Activated CD4-positive, alpha-beta T cell treated with anti-CD3 and anti-CD28 coated beads, Interleukin-2, amount 50 U/mL, for 4 hours (primary cell): ENCODE measurements at places on chromosomes 5 and 9.
A peak's percentile ranks its signal among the peaks of the same experiment; 100 is the strongest.

DNA sequence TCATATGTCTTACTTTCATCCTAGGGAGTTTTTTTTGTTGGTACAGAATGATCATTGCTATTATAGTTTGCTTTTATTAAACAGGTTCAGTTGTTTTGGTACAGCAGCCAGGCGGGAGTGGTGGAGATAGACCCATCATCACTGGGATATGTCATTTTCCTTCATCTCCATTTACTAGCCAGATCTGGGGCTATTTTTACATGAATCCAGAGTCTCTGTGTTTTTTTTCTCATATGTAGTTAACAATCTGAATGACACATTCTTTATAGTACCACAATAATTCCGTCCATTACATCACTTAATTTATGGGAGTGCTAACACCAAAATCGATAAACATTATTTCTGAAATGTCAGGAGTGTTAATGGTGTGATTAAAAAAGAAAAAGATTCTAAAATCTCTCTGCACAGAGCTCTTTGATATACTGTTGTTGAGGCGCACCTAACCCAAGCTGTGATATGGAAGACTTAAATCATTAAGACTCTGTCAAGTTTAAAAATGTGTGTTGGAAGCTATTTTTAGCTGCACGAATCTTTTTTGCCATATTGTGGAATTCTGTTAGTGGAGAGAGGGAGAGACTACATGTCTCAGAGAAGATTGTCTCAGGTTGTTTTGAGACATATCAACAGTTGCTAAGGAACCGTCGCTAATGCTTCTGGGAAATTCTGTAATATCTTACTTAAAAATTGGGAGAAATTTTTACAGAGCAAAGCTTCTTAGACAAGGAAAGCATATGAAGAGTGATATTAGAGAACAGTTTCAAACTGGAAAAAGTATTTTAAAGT lies 59.6 kb downstream of the RPS23 start:
- no peak for DNase-seq

DNA sequence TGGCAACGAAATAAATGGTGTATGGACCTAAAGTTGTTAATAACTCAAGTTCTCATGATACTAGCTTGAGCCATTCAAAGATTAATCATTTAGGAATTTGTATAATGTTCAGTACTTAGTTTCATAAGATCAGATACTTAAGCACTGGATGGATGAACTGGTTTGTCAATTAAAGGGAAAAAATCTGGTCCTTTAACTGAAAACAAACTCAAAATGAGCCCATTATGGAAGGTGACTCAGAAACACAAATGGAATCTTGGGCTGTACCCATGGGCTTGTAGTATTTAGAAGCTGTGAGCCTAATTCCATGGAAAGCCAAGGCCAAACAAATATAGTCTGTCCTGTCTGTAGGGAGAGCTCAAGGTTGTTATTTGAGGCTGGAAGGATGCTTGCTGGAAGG lies 27.6 kb upstream of the ADRB2 start:
- DNase-seq: no peak

DNA sequence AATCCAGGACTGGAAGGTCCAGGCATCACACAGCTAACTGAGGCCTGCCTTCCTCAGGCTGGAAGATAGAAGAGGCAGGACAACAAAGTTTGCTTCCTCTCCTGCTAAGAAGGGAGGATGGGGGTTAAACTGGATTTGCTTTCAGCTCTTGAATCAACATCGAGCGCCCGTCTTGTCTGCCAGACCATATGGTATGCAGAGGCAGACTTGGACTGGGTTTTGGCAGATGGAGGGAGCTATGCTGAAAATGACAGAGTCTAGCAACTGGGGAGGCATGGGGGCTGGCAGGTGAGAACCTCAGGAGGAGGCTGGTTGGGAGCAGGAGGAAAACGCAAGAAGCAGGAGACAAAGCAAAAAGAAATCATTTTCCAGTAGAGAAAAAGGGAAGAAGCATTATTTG lies 289.5 kb upstream of the IL12B start:
- DNase-seq: no peak

- DNase-seq: no peak
Measured at GRCh38 chr5:154312576-154312975, 122.0 kb downstream of the GALNT10 start.

- DNase-seq: no peak
Measured at GRCh38 chr5:19771174-19771835, 216.7 kb downstream of the CDH18 start.

DNA sequence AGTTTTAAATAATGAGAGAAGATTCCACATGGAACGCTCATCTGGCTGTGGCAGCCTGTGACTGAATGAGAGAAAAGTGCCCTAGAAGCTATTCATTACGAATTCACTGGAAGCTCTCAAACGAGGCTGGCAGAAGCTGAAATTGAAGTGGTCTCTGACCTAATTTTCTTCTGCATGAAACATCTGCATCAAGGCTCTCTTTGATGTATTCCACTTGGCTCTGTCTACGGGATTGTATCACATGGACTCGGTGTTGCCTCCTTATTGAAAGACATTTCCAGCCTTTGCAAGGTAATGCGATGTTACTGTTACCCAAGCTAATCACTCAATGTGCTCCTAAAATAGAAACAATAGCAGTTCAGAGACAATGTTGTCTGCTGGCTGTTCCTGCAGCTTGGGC lies 246.9 kb upstream of the ZNF462 start:
- DNase-seq: no peak

DNA sequence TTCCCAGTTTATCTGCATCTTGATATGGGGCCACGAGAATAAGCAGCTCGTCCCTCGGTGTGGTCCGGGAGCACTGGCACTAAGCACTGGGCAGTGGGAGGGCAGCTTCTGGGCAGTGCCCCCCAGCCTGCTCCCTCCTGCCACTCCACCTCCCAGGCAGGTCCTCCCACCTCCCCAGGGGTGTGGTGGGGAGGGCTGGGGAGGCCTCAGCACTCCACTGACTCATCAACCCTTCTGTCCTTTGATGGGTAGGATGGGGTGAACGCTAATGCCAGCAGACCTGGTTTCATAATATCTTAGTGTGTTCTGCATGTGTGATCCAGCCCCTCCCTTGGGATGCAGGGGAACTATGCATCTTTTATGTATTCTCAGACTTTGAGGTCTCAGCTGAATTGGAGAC lies 62.2 kb upstream of the GNE start:
- no peak for DNase-seq

GRCh38 chr5:127697894-127698600 lies 5.1 kb upstream of the CCDC192 start:
- DNase-seq: no peak

DNA sequence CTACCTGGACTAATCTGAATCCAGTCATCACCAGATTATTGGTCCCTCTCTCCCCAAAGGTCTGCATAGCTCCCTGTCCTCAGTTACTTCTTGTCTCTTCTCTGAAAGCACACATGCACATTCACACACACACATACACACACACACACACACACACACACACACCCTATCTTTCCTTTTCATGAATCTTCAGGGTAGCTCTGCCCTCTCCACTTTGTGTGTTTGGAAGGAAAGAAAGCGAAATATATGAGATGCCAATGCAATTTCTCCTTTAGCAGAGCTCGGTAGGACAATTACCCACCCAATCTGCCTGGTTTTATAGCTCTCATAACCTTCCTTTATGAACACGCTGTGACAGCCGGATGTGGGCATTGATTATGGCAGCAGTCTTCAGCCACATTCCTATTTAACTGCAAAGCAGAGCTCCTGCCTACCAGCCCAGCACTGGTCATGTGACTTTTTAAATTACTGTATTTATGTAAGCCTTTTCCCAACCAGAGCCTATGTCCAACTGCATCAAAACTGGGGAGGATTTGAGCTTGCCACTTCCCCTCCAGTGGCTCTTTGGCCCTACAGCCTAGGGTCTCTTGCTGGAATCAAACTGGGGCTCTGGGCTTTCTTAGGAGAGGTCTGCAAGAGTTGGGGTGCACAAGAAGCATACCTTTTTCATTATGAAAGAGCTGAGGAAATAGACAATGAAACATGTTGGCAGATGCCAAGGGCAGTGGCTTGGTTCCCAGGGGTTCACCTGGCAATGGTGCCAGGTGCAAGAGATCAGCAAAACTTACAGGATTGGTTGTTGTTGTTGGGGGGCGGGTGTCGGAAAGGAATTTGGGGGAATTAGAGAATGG lies 20.8 kb upstream of the MATR3 start:
- no peak for DNase-seq

- DNase-seq: no peak
Measured at GRCh38 chr5:174839196-174839595, 114.8 kb downstream of the MSX2 start.

DNA sequence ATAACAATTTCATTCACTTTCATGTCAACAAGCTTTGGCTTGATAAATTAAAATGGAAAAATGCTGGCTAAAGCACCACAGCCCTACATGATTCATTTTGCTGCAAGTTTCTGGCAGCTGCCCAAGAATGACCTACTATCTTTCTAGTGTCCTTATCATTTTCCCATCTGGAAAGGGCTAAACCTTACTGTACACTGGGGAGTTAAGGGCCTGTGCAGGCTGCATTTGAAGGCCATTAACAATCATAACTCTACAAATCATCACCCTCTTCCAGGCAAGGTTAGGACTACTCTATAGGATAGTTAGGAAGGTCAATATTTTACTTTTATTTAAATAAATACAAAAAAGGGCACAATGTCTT lies 579.7 kb upstream of the ZNF608 start:
- no peak for DNase-seq

- no peak for DNase-seq
Measured at GRCh38 chr9:124489222-124489621, 18.0 kb downstream of the NR5A1 start.

DNA sequence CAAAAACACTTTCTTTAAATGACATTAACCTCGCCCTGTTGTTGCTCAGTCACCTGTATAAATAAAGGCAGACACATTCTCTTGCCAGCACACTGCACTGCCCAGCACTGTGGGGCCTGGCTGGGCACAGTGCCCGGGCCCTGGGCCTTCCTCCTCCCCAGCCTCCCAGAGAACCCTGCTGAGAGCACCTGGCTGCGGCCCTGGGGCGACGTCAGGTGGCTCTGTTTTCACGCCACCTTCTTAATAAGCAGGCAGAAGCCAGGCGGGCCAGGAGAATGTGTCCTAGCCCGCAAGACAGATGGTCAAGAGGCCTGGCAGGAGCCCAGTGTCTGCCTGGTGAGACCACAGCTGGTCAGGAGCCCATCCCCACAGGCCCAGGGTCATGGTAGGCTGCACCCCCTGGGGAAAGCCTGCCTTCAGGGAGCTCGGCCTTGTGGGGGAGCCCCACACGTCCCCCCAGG lies 8.2 kb upstream of the AGPAT2 start:
- no peak for DNase-seq

GRCh38 chr9:109463924-109464625 lies 34.0 kb downstream of the PTPN3 start:
- no peak for DNase-seq

DNA sequence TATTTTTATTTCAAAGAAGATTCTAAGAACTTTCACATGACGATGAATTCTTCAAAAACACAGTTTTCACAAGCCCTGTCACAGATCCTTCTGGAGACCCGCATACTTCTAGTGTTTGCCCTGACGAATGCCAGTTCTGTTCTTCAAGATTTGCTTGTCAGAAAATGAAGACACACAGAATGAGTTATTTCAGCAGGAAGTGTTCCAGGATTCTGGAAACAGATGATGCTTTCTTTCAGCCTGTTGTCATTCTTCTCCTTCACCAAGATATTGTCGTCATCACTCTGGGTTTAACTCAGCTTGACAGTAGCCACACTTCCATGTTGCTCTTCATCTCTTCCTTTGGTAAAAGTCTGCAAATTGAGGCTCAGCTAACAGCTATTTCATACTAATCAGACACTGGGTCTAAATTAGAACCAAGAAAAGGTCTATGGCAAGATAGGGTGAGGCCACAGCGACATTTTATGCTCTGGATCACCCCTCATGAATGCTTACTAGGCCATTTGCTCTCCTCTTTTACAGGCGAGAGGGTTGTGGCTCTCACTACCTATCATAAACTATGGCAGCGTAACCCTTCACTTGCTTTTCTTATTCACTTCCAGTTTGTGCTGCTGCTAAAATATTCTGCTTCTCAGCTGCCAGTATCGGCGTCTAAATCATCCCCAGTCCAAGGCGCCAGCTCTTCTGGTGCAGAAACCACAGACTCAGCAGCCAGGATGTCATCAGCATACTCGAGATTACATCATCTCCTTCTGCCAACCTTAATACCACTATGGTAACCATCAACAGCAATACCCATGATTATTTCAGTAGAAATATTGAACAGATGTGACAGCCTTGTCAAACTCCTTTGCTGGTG lies 159.6 kb upstream of the TBCA start:
- DNase-seq: no peak

GRCh38 chr5:35651002-35651756 lies 33.5 kb downstream of the SPEF2 start:
- DNase-seq: peak; percentile 61
